ENCODE measurements at places on chromosomes 12 and 14.

DNA sequence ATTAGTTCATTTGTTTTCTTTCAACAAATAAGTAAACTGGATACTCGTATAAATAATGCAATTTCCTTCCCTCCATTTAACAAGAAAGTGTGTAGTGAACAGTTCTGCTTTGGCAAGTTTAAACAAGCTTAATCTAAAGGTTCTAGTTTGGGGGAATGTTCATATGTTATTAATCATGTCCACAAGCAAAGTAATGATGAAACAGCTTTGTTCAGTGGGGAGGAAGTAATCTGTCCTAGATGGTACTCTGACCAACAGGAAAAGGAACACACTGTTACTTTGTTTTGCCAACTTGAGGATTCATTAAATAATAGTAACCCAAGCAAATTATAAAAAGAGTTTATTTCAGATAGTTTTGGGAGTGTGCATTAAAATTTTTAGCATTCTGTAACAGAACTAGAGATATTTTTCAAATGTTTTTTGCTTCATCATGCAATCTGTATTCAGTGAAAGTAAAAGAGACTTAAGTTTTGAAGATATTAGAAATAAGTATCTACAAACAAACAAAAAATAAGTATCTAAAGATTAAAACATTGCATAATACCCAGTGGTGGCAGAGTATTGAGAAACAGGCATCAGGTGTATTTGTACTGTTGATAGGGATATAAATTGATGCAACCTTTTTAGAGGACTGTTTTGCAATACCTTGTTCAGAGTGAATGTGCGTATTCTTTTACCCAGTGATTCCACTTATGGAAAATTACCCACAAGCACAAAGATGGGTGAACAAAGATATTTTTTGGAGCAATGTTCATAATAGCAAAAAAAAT is 61.1 kb downstream of the RAB35 start:
- DNase-seq = no peak

DNA sequence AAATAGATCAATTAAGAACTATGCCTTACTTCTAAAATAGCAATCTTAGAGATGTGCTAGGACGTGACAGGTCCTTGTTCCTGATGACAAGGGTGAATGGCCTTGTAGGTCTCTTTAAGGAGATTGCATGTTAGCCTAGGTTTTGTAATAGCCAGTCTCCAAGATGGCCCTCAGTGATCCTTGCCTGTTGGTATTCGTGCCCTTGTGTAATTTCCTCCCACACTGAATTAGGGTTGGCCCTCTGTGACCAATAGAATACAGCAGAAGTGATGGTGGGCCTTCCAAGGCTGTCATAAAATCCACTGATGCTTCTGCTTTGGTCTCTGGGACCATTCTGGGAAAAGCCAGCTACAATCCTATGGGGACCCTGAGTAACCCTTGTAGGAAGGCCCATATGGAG is 38.2 kb upstream of the SNX6 start:
- no peak for DNase-seq

DNA sequence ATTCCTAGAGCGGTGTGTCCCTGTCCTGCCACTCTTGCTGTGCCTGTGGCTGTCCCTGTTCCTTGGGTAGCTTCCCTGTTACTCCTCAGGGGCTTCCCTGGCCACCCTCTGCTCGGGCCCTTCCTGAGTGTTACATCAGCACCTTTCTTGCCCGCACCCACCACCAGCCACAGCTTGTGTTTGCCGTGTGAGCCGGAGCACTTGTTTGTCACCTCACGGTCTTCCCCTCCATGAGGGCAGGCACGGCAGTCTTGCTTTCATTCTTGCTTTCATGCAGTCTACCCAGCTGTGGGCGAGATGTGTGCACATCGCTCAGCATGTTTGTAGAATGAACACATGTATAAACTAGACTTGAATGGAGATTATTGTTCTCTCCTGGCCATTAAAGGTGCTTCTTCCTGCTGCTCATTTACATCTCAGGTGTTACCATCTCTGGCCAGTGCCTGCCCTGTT is 42.0 kb downstream of the TRAF3 start:
- peak; percentile 55 for DNase-seq

GRCh38 chr14:38238878-38239277 is 17.0 kb downstream of the CLEC14A start:
- DNase-seq = no peak

GRCh38 chr12:49684310-49684854 is 22.8 kb downstream of the FMNL3 start:
- no peak for DNase-seq

DNA sequence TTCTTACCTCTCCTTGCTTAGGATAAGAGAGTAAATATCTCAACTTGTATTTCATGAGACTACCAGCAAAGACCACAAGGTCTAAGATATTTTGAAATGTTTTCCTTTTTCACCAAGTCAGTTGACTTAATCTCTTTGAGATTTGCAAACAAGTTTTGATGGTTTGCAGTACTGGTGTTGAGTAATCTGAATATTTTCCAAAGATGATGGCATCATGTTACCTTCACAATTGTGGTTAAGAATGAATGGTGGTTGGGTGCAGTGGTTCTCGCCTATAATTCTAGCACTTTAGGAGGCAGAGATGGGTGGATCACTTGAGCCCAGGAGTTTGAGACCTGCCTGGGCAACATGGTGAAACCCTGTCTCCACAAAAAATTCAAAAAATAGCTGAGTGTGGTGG is 225.7 kb downstream of the TMTC2 start:
- no peak for DNase-seq

DNA sequence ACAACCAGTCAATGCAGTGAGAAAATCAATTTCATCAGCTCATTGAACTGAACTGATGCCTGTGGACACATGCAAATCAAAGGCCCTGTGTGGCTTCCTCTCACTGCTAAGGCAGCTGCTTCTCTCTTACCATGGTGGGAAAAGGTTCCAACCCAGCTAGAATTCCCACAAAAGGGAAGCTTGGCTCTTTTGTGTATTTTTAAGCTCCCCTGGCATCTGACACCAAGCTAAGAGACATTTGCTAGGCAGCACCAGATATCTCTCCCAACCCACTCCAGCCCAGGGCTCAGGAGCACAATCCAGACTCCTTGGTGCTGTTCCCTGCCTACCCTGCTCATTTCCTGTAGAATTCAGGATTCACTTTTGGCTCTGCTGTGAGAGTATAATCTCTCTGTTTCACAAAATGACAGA is 129.6 kb downstream of the GXYLT1 start:
- DNase-seq = no peak

DNA sequence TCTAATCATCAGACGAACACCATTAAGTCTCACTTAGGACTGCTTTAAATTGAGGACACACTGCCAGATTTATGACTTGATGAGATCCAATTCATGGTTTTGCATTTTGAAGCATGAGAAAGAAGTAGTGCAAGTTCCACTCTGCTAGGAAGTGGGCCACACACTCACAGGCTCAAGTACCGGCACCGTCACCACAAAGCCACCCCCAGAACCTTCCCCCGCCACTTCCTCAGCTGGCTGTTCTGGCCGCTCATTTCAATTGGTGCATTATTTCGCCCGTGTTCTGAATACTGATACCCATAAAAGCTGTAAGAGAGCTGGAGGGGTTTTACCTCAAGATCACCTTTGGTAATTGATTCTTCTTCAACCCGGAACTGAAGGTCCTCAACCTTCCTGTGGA is 70.1 kb downstream of the CLIP1 start:
- DNase-seq = no peak

- DNase-seq = no peak
Observed at GRCh38 chr14:23816371-23816770, 137.2 kb upstream of the DHRS4 start.

All from activated CD4-positive, alpha-beta T cell treated with anti-CD3 and anti-CD28 coated beads, Interleukin-2, amount 50 U/mL, for 24 hours (primary cell).